Testis (tissue), 5 donors: ENCODE measurements at places on chromosomes 11 and 22. TPM values are rescaled to one million over a fixed set of nuclear protein-coding genes. Genes with fewer than 3 reads are reported as not detected.

Gene ADM2
- 1.9 TPM for total RNA-seq

Gene TBX10
- not detected for total RNA-seq

Gene TESMIN
- total RNA-seq = 60.4 TPM

Gene CCDC81
- total RNA-seq = 5.3 TPM

Gene GNAZ
- total RNA-seq = 15.1 TPM

Gene C22orf23
- 70.9 TPM for total RNA-seq

GRCh38 chr11:95248666-95249467, 17.9 kb upstream of the SESN3 start:
- H3K27me3 ChIP-seq = no peaks in the 10 kb centered on the region
- H3K27ac ChIP-seq = no peak overlapping the region
- H3K4me1 ChIP-seq = peaks cover 2% of the 10 kb centered on the region
- H3K36me3 ChIP-seq = no peaks in the 10 kb centered on the region
- no peak overlapping the region for H3K4me3 ChIP-seq
- no peak for DNase-seq

GRCh38 chr11:1479006-1479677, 7.4 kb downstream of the MOB2 start:
- H3K36me3 ChIP-seq = no peaks in the 10 kb centered on the region
- peaks cover 10% of the 10 kb centered on the region for H3K4me1 ChIP-seq
- no peak overlapping the region for H3K27ac ChIP-seq
- H3K27me3 ChIP-seq = no peaks in the 10 kb centered on the region

- H3K27me3 ChIP-seq = no peaks in the 10 kb centered on the region
- H3K4me3 ChIP-seq = no peak overlapping the region
- DNase-seq = peak; percentile 43
- H3K4me1 ChIP-seq = peaks cover 53% of the 10 kb centered on the region
Observed at GRCh38 chr22:46057246-46058090, 80.5 kb upstream of the WNT7B start.

- DNase-seq = no peak
- H3K36me3 ChIP-seq = no peaks in the 10 kb centered on the region
- no peak overlapping the region for H3K4me3 ChIP-seq
- no peaks in the 10 kb centered on the region for H3K27me3 ChIP-seq
Observed at GRCh38 chr22:47130883-47131631, 368.6 kb downstream of the TBC1D22A start.

DNA sequence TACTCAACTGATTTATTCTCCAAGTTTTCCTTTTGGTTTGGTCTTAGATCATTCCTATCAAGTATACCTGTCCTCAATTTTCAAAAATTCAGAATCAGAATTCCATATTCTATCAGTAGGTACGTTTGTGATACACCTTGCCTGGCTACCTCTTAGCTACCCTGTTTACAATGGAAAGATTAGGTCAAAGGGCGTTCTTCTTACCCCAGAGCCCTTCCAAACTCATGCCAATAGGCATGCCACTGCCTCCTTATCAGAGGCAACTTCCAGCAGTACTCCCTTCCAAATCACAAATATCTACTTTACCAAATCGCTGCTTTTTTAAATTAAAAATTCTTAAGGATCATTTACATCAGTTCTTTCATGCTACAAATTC, 1.0 kb downstream of the PATL1 start:
- DNase-seq = no peak
- H3K4me1 ChIP-seq = peaks cover 9% of the 10 kb centered on the region
- no peaks in the 10 kb centered on the region for H3K27me3 ChIP-seq

DNA sequence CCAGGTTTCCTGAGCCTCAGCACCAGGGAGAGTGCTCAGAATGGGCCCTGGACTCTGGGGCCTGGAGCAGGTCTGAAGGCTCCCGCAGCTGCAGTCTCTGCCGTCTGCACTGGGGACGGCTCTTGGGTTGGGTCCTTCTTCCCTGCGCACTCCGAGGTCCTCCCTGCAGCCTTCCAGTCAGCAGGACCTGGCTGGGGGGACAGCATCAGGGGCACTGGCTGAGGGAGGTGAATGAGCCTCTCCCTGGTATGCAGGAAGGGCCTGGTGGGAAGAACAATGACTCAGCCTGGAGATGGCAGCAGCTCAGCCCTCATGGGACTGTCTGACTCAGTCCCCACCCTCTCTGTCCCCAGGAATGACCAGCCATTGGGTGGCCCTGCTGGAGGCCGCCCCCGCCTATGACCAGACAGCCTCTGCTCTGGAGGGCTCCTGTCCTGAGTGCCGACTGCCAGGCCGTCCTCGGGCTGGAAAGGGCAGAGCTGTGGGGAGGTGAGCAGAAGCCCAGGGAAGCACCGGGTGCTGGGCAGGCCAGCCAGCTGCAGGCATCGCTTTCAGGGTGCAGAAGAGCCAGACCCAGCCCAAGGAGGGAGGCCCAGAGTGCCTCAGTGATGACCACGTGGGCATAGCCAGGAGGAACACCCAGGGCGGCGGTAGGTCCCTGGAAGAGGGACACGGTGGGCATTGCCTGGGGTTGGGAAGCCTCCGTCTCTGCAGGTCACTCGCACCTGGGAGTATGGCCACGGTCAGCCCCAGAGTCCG, 455.0 kb downstream of the BRD1 start:
- no peak overlapping the region for H3K27ac ChIP-seq
- H3K4me3 ChIP-seq = no peak overlapping the region
- H3K27me3 ChIP-seq = no peaks in the 10 kb centered on the region
- H3K36me3 ChIP-seq = no peaks in the 10 kb centered on the region
- DNase-seq = peak; percentile 21

- DNase-seq = peak; percentile 48
- peak overlapping the region; percentile 92 for H3K27ac ChIP-seq
- no peaks in the 10 kb centered on the region for H3K36me3 ChIP-seq
- no peaks in the 10 kb centered on the region for H3K27me3 ChIP-seq
- peaks cover 10% of the 10 kb centered on the region for H3K4me1 ChIP-seq
- H3K4me3 ChIP-seq = peak overlapping the region; percentile 93
Observed at GRCh38 chr11:117145393-117145761, 1.3 kb downstream of the PAFAH1B2 start.
